Activated T-cell treated with anti-CD3 and anti-CD28 coated beads, Interleukin-2, amount 50 U/mL, for 24 hours (primary cell): ENCODE measurements at places on chromosomes 5 and 9.

DNA sequence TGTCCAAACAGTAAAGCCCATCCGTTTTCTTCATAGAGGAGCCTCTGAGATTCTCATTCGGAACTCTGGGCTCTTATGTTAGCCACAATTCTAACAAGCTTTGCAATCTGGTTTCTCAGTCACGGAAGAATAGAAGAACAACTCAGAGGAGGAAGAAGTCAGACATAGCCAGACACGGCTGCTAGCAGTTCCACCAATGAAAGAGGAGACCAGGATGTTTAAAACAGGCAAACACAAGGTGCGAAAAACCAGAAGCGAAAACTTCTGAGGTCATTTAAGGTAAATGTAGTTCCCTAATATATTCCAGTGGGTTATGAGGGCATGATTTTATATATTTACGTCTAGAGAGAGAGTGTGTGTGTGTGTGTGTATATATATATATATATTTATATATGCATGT lies 34.1 kb upstream of the GDNF start:
- no peak for DNase-seq

- DNase-seq: no peak
Observed at GRCh38 chr9:68577774-68578591, 37.3 kb upstream of the TMEM252 start.

DNA sequence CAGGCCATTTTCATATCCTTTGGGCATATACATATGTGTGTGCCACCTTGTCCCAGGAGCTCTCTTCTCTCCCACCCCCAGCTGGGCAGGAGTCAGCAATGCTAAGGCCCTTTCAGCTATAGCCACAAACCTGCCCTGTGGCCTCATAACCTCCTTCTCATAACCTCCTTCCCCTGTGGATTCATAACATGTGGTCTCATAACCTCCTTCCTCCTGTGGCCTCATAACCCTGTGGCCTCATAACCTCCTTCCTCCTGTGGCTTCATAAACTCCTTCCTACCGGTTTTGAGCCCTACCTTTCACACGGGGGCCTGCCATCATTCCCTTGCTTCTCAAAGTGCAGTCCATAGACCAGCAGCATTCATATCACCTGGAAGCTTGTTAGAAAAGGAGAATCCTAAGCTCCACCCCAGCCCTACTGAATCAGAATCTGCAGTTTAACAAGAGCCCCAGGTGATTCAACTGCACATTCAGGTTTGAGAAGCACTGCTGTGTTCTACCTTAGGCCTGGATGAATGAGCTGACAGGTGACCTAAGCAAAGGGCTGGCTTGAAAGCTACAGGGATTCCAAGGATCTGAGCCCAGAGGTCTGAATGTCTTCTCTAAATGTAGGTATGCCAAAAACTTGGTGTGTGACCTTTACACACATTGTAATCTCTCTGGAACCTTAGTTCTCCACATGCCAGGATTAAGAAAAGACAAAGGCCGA lies 41.9 kb upstream of the PLPP6 start:
- DNase-seq: no peak

DNA sequence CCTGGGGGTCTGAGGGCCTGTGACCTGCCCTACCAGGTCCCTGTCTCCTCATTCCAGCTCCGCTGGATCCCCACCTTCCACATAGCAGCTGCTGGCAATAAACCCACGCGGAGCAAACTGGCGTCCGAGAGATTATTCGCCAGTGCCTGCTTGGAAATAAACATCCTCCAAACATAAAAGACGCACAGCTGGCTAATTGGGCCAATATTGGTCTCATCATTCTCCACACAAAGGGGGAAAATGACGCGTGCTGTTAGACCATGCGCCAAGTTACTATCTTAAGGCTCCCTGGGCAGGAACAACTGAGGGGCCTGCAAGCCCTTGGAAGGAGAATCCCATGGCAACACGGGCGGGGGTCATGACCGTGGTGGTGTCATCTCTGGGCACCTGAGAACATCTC lies 73.3 kb upstream of the SARDH start:
- no peak for DNase-seq

GRCh38 chr5:139687656-139688055 lies 39.5 kb downstream of the CXXC5 start:
- no peak for DNase-seq

DNA sequence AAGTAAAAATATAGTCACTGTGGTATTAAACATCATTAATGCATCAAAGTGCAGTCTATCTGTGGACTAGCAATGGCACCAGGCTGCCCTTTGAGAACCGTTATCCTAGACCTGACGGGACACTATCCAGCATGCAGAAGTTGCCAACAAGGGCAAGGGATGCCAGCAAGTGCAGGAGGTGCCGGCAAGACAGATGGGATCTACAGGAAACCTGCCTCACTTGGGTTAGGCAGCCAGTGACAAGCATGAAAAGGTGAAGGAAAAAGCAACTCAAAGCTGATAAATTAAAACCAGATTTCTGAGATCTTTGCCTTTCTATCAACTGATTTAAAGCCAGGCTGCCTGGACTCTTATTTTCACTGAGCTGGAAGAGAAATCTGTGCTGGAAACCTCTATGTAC lies 315.2 kb upstream of the PDE4D start:
- DNase-seq: no peak

GRCh38 chr9:134551176-134551575 lies 90.4 kb upstream of the COL5A1 start:
- no peak for DNase-seq

GRCh38 chr5:131514316-131515283 lies 120.4 kb downstream of the RAPGEF6 start:
- DNase-seq: no peak

DNA sequence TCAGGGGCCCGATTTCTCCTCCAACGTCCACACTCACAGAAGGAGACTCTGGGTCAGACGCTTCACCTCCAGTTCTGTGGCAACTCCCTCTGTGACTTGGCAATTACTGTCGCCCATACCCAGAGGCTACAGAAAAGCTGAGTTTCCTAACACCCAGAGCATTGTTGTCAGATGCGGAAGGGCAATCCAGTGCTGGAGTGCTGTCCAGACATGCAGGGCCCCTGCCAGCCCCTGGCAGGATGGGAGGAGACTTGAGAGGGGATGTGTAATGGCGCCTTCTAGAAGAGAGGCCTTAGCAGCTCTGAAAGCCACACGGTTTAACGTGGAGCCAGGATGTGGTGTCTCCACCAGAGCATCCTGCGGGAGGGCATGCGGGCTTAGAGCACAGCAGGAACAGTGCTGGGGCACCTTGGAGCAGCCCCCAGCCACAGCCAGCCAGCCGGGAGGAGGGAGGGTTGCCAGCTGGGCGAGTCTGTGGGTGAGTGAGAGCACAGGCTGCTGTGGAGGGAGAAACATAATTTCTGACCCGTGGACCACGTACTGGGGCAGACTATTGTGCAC lies 139.4 kb upstream of the IRX1 start:
- DNase-seq: no peak

GRCh38 chr5:138544181-138545134 lies 1.4 kb upstream of the ETF1 start:
- DNase-seq: peak; percentile 43

DNA sequence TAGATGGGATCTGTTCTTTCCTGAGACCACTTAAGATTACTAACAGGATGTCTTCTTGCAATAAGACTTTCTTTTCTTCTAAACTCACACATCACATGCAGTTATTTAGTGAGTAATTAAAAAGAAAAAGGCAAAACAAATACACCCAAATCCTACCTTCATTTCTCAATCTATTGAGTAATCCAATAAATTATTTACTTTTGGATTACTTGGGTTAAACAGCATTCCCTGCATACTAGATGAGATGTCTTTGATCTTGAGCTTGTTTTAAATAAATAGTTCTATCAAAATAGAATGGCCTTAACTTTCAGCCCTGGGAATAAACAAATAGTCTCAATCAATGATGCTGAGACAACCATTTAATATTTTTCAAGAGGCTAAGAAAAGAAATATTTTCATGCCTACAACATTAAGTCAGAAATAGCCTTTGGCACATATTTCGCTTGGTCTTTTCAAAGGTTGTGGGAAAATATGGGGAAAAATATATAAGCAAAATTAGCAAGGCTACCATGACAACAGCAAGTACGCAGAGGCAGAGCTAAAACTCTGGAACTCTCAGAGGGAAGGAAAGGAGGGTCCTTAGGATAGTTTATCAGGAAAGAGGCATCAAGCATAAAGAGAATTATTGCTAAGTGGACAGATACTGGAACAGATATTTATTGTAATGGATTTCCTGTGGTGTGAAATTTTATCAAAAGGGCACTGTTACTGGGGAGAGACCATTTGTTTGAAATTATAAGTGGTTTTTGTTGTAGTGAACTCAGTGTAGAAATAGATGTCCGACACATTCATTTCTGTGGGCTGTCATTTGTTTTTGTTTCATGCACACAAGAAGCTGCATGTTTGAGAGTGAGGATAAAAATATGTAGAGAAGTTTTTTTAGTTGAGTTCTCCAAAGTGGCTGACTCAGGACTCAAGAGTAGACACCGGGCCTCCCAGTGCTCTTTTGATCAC lies 70.2 kb upstream of the CDH6 start:
- DNase-seq: no peak

- DNase-seq: no peak
Observed at GRCh38 chr9:12884736-12885395, 110.0 kb downstream of the LURAP1L start.

DNA sequence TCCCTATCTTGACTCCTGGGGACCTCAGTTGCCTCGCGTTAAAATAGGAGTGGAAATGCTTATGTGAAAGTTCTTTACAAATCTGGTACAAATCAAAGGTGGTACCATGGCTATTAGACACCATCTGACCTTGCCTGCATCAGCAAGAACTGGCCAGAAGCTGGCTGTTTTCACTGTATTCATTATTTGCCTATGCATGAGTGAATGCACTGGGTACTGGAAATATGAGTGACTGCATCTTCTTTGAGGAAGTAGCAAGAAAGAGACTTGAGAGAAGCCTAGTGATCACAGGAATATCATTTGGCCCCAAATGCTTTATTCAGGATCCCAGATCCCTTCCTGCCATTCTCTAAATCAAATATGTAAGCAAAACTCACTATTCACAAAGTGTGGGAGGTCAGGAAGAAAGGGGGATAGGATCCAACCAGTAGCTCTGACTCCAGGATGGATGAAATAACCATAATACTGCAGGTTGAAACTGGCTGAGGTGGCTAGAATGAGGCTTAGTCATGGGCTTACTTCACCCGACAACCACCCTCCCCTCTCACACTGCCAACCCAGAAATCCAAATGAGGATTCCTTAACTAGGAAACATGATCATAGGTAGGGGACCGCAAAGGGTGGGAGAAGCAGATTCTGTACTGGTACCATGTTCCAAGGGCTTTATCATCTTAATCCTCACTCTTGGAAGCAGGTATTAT lies 56.7 kb downstream of the FAM114A2 start:
- no peak for DNase-seq

- no peak for DNase-seq
Observed at GRCh38 chr9:116096853-116097252, 56.7 kb upstream of the PAPPA start.

GRCh38 chr5:150114773-150115408 lies 28.5 kb upstream of the CSF1R start:
- DNase-seq: no peak

GRCh38 chr9:92501671-92502393 lies 19.5 kb upstream of the ASPN start:
- no peak for DNase-seq

DNA sequence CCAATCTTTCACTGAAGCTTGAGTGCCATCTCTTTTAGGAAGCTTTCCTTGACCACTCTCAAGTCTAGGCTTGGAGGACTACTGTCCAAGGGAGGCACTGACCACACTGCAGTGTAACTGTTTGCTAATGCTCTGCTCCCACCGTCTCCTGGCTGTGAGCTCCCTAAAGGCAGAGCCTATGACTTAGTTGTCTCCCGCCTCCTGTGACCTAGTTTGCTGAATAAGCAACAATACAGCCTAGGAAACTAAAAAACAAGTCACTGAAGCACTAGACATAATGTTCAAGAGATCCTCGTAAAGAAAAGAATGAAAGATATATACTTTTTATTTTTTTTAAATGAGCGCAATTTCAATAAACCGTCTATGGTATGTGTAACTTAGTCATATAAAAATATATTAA lies 31.4 kb downstream of the LIX1 start:
- no peak for DNase-seq

DNA sequence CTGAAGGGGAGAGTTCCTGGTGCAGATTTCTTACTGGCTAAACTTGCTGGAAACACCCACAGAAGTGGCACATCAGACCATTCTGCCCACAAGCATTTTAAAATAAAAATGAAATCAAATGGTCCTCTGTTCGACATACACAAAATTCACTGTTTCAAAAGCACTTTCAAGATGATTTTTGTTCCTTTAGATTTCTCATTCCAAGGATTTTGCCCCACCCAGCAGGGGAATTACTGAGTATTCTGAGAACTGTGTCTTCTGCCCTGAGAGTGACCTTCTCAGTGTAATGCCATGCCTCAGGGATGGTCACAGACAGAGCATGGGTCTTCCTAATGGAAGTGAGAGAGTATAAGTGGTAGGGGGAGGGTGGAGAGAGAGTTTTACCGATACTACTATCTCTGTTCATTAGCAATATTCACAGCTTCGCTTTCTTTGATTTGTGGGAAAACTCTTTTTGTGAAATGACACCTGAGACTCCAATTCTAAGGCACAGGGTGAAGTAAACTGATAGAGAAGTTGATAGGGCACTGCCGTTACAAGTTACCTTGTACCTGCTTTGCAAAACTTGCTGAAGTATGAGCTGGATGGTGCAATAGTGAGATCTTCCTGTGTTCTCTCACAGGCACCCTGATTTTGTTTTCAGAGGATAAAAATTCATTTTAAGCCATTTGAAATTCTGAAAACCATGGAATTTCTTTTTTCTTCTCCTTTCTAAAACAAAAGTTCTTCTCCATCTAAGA lies 95.8 kb upstream of the CD180 start:
- DNase-seq: no peak

- no peak for DNase-seq
Observed at GRCh38 chr5:155085282-155085989, 71.9 kb downstream of the KIF4B start.

DNA sequence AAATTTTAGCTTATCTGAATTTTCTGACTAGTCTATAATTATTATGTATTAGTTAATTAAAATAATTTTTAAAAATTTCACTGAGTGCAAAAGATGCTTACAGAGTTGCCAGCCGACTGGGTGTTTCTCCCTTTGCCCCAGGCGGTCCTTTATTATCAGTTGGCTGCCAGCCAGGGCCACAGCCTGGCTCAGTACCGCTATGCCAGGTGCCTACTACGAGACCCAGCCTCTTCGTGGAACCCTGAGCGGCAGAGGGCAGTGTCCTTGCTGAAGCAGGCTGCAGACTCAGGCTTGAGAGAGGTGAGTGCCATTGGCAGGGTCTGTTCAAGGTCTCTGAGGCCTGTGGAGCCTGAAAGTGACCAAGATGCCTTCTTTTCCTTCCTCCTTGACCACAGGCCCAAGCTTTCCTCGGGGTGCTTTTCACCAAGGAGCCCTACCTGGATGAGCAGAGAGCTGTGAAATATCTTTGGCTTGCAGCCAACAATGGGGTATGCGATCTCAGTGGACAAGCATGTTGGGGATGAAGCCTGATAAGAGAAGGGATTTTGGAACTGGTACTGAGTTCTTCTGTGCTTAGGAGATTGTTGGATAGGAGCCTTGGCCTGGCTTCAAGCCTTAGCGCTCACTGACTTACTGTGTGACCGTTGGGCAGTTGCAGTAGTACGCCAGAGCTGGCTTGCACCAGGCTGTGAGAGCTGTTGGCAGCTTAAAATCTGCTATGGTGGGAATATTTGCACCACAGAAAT lies 10.6 kb downstream of the DELE1 start:
- DNase-seq: no peak
